ENCODE measurements at places on chromosomes 12 and 14.

DNA sequence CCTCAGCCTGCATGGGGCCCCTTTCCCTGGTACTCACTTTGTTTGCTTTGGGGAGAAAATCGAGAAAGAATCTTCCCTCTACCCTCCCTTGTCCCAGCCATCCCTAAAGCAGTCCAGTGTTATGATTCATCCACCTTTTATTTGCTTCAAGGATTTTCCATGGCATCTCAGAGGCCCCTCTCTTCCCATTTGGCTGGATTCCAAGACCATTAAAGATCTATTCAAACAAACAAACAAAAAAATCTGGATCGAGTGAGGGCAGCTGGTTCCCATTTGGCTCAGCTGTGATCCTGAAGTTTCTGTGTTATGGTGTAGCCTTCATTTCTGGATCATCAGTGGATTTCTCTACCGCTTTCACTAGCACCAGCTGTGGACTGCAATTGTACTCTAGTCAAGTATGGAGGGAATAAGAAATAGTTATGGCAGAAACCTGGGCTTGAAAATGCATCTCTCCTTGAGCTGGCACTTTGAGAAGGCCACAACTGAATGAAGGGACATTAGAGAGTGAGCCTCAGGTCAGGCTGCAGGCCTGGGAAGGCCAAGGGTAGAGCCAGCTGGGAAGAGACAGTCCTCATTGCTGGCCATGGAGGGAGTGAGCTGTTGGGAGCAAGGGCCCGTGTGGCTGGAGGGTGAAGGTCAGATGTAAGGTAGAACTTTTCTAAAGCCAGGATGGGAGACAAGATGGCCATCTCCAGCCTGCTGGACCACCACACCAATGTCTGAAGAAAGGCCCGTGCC, 13.7 kb downstream of the KRT71 start:
- no peak for DNase-seq

GRCh38 chr14:34403646-34404045, 58.4 kb downstream of the SPTSSA start:
- DNase-seq, result no peak

DNA sequence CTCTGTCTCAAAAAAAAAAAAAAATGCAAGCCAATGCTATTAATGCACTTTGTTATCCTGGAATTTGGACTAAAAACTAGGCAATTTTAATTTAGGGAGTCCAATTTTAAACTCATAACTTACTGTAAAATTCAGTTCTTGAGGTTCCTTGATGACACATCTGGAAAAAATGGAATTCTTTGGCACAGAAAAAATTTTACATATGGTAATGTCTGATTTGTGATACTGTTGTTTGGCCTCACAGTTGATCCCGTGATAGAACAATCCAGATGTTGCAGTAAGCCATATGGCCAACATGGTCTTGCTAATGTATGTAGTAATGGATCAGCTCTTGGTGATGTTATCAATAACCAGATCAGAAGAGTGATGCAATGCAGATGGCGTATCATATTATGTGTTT, 1089.8 kb downstream of the FLRT2 start:
- DNase-seq, result no peak

DNA sequence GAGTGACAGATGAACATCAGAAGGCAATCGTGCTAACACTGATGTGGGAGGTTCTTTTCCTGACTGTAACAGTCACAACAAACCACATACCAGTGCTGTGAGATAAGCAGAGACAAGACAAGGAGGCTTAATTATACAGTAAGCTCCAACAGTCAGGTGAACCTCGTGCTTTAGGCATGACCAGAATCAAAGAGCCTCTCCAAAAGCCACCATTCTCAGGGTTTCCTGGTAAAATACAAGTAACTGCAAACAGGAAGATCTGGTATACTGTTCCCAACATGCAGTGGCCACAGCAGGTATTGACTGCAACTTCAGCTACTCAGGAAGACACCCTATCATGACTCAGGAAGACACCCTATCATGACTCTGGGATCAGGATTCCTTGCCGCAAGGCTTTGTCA, 47.3 kb upstream of the GTF2A1 start:
- no peak for DNase-seq

DNA sequence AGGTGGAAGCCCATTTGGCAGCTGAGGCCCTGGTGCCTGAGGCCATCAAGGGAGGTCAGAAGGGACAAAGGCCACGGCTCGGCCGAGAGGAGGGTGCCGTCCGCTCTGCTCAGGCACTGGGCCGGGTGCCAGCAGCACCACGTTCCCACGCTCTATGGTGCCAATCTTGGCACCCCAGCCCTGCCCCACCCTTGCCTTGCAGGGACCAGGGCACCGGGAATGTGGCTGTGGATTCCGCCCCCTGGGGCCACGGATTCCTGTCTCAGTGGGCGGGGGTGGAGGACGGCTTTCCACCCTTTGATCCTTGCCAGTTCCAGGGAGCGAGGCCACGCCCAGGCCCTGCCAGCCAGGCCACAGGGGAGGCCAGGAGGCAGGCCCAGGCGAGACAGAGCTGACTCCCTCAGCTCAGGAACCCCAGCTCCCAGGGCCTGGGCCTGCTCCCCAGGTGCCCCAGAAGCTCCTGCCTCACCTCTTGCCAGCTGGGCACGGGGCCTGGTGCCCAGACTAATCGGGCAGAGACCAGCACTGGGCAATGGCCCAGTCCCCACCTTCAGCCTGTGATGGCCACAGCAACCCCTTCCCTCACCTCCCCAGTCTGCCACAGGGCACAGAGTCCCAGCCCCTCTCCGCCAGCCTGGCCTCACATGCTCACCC, 26.4 kb upstream of the GPR132 start:
- DNase-seq, result peak; percentile 100

DNA sequence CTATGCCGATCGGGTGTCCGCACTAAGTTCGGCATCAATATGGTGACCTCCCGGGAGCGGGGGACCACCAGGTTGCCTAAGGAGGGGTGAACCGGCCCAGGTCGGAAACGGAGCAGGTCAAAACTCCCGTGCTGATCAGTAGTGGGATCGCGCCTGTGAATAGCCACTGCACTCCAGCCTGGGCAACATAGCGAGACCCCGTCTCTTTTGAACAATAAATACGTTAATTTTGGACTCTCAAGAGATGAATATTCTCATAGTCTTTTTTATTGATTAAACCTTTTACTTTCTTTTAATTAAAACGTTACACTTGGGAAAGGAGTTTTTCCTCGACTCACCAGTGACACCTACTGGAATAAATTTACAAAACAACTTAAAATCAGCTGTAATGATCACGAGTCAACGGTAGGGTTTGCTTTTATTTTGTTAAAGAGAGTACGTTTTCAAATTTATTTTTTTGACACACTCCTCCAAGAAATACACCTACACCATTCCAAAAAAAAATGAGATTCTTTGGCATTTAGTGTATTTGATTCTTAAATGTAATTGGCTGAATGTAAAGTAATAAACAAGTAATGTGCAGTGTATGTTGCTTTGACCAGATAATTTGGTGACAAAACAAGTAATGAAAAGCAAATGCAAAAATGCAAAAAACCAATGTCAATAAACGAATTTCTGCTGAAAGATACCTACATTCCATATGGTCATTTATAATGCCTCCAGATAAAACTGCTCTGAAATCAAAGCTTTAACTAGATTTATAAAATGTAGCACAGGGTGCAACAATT, 687 bp upstream of the RPS29 start:
- DNase-seq, result no peak

DNA sequence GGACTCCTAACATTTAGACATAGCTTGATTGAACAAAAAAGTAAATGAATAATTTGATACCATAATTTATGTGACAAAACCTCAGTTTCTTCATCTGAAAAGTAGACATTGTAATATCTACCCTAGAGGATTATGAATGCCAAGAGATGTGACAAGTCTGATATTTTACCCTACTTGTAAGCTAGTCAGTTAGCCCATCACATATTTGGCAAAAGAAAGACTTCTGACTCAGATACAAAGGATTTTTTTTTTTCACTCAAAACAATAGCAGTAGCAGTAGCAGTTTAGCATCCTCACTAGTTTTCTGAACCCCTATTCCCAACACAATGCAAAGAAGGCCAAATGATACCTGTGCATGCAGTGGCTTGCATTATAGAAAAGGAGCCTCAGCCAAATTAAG, 377.3 kb upstream of the E2F7 start:
- DNase-seq, result no peak

- no peak for DNase-seq
Observed at GRCh38 chr12:51527966-51528365, 63.1 kb upstream of the SCN8A start.

GRCh38 chr12:51389302-51389999, 1.8 kb downstream of the GALNT6 start:
- DNase-seq, result no peak

DNA sequence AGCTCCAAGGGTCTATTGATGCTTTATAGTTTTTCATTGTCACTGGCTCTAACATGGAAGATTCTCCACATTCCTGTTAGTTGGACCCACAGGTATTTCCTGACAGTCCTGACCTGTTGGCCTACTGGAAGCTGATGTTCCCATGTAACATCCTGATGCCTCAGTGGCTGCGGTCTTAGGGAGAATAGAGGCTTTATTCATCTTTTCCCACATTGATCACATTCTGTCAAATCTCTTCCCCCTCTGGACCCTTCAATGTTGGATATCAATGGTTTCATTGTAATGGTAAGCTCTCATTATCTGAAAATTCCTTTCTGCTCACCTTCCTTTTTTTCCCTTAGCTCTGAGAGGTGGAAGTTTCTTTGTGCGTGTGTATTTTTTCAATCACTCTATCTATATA, 280.9 kb upstream of the TBX3 start:
- DNase-seq, result no peak

- no peak for DNase-seq
Observed at GRCh38 chr12:90181216-90181615, 472.6 kb upstream of the ATP2B1 start.

GRCh38 chr14:56331592-56332216, 213.5 kb downstream of the PELI2 start:
- DNase-seq, result no peak

- DNase-seq, result no peak
Observed at GRCh38 chr14:87185961-87186560, 806.9 kb downstream of the GALC start.

- no peak for DNase-seq
Observed at GRCh38 chr12:70070494-70071007, 172.7 kb upstream of the CNOT2 start.

DNA sequence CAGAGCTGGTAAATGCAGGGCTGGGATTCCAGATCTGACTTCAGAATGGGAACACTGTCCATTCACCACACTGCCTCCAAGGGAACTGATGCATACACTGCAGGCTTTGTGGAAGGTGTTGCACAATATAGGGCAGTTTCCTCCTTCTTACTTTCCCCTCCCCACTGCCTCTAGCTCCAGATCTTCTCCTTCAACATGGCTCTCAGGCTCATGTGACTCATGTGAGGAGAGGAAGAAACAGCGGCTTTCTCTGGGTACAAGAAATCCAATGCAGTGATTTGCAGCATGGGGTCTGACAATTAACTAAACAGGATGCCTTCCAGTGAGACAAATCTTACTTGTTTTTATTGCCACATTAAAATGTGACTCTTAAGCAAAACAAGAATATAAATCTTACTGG, 447.6 kb upstream of the CCDC196 start:
- no peak for DNase-seq

DNA sequence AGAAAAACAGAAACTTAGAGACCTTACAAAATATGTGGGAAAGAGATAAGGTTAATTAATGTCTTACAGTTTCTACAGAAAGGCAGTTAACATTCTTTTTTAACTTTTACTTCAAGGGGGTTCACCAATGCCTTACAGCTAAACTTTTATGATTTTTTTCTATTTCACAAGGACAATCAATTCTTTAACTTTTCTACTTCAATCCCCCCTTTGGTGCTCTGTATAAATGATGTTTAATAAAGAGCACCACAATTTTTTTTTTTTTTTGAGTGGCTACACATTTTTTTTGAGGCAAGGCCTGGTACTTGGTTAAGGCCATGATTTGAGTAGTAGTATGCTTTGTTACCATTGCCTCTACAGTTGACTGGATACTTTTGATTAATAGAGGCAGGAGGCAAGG, 279.6 kb downstream of the PRKD1 start:
- DNase-seq, result no peak

GRCh38 chr12:25269701-25270100, 19.0 kb upstream of the KRAS start:
- no peak for DNase-seq

DNA sequence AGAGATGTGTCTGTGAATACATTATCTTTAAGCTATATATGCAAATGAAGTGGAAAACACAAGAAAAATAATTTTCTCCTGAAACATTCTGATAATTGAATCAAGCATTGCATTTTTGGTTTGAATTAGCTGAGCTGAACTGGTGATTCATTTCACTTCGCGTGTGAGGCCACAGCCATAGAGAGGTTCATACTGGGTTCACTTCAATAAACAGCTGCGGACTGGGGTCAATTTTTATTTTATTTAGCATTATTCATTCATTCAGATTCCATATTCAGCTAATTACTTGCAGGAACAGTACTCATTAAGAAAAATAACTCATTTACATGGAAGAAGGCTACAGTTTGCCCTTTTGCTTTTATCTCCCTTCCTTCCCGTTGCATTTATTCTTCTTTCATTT, 195.2 kb upstream of the LRIG3 start:
- DNase-seq, result no peak

GRCh38 chr12:80212938-80213645, 113.8 kb downstream of the OTOGL start:
- no peak for DNase-seq

DNA sequence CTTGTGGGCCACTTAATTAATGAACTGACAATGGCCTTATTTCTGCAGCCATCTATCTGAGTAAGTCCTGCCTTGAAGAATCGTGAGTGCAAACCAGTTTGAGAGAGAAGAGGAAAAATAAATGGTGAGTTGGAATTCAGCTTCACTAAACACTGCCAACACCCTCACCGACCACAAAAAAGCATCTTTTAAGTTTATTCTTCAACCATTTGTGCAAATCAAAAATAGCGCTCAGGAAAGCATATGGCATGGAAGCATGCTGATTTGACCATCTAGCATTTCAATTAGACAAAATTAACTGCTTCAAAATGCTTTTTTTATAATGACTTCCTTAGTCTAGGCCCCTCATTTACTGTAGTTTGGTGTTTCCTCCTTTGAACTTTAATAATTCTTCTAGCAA, 294.0 kb downstream of the PPFIA2 start:
- DNase-seq, result no peak

- no peak for DNase-seq
Observed at GRCh38 chr12:15244926-15245325, 23.7 kb upstream of the RERG start.

- DNase-seq, result no peak
Observed at GRCh38 chr14:22540293-22540692, 48.7 kb downstream of the DAD1 start.

All from RWPE2 (cell line).